ENCODE measurements at places on chromosomes 11 and 22.
A peak's percentile ranks its signal among the peaks of the same experiment; 100 is the strongest.

DNA sequence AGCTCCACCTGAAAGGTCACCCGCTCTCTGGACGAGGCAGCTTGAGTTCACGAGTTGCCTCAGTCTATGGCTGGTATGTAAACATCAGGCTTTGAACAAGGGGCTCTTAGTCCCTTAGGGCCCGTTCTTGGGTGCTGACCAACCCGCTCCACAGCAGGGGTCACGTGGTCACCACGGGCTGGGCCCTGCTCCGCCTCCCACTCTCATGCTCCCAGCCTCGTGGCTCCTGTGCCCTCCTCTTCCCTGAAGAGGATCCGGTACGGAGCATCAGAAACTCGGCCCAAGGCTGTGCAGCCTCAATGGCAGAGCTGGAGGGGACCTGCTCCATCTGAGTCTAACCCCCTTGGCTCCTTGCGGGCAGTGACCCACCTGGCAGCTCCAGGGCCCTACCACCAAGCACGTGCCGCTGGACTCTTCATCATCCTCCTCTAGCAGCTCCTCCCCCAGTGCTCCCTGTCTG lies 54.2 kb upstream of the TTLL12 start:
- DNase-seq, result no peak

DNA sequence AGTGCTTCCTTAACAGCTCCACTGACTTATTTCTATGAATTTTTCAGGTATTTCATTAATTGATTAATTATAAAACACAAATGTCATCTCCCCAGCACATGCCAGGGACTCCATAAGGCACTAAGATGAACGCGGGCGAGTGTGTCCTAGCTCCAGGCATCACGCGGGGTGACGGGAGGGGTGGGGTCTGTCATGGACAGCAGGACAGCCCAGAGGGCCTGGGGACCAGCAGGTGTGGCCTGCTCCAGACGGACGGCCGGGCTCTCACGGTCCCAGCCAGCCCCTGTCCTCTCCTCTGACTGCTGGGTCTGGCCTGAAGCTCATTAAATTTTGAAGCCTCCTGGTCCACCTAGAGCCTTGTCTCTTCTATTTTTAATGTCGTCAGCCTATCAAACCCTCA lies 531.1 kb downstream of the BRD1 start:
- no peak for DNase-seq

DNA sequence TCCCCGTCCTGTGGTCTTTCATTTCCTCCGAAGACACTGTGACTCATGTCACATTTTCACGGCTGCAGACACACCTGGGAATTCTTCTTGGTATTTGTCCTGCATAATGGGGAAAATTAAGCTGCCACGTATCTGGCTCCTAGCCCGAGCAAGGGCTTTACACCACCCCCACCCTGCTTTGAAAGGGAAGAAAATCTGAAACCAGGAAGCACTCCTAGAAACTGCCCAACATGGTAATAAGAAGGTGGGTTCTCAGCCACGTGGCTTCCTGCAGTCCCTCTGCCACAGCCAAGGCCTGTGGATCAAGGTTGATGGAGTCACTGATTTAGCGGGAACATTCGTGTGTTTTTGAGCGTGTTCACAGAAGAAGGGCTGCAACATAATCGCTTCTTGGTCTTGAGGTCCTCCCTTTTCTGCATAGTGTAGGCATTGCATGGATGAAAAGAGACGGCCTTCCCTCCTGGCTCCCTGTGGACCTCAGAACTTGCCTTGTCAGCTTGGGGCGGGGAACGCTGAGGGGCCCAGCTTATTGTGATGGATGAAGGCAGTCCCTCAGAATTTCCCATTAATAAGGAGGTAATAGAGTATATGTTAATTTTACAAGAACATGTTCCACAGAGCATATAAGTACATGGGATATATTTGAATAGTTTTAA lies 292.0 kb downstream of the NTM start:
- DNase-seq, result no peak

DNA sequence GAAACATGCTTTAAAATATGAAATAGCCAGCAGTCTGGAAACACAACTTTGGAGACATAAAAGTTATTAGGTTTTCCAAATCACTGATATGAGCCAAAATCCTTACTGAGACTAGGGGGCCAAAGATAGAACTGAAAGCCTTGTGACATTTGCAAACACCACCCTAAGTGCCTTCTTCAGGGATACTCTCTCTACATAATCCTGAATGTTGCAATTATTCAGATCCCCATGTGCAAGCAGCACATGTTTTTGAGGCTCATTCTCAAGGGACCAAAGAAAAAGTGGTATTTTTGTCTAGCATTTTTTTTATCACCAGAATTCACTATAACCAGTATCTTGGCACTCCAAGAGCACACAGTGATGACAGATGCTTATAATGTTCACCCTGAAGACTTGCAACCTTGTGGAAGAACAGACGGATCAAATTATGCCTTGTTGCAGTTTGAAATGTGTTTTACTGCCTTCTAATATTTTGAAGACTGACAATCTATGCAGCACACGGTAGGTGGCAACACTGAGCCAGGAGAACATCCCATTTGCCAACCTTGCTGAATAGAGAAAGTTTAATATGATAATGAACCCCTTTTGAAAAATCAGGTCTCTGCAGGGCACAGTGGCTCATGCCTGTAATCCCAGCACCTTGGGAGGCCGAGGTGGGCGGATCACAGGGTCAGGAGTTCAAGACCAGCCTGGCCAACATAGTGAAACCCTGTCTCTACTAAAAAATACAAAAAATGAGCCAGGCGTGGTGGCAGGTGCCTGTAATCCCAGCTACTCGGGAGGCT lies 78.5 kb downstream of the PLEKHA7 start:
- peak; percentile 66 for DNase-seq

- DNase-seq, result no peak
Observed at GRCh38 chr11:106728859-106729258, 289.4 kb downstream of the GUCY1A2 start.

- no peak for DNase-seq
Observed at GRCh38 chr22:44186121-44186510, 5.4 kb downstream of the PARVG start.

DNA sequence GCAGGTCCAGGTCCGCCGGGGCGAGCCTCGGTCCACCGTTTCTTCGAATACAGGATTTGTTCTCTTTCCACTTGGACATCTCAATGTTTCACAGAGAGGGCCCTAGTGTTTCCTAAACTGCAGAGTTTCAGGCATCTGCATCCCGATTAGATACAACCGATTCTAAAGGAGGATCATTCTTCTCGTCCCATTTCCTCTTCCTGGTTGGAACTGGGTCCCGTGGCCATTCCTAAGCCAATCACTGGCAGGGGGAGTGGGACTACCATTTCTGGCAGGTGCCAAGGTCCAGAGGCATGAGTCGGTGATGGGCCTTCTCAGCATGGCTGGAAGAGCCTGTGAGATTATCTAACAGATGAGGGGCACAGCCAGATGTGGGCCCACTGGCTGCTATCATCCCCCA lies 68.9 kb downstream of the ELFN2 start:
- no peak for DNase-seq

DNA sequence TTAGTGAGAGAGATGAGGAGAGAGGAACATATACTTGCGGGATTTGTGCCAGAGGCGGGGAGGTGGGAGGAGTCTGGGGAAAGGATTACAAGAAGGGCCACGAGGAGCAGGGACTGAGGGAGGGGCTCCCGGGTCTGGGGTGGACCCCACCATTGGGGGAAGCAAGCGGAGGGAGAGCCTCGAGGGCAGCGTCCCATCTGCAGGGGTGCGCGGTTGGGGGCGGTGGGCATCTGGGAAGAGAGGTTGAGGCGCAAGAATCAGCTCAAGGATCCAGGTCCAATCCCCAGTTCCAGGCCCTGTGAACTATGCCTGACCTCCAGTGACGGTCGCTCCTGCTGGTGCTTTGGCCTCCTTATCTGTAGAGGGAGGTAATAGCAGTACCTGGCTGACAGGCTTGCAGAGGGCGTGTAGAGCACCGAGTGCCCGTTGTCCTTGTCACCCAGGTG lies 38.0 kb downstream of the ADAMTS15 start:
- no peak for DNase-seq

GRCh38 chr22:37812869-37813678 lies 5.3 kb downstream of the GCAT start:
- DNase-seq, result no peak

DNA sequence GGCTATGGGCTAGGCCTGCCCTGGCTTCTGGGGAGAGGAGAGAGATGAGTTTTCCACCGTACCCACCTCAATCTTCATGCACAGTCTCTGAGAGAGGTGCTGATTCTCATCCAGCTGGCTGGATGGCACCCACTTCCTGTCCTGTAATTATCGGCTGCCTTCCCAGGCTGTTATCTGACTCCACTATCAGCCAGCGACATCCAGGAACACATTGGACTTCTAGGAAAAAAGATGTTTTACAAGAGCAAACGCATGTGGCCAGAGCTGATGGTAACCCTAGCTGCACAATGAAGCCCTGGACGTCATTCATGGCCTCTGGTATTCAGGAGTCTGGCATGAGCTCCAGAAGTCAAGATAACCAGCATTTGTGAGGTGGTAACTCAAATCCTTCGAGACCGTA lies 137.4 kb downstream of the EHF start:
- DNase-seq, result no peak

DNA sequence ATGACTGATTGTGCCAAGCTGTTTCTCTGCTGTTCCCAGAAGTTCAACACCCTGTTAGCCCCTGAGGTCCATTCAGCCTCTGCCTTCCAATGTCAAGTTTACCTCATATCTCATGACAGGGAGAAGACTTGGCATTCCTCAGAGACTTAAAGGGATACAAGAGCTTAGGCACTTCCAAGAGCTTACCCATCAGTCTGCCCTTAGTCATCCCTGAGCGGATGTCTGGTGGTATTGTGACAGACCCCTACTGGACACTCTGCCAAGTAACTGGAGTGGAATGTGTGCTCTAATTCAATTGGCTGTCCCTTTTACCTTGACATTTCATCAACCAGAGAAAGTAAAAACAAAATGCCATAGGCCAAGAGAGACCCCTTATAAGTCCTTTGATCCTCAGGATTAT lies 151.5 kb downstream of the AASDHPPT start:
- no peak for DNase-seq

DNA sequence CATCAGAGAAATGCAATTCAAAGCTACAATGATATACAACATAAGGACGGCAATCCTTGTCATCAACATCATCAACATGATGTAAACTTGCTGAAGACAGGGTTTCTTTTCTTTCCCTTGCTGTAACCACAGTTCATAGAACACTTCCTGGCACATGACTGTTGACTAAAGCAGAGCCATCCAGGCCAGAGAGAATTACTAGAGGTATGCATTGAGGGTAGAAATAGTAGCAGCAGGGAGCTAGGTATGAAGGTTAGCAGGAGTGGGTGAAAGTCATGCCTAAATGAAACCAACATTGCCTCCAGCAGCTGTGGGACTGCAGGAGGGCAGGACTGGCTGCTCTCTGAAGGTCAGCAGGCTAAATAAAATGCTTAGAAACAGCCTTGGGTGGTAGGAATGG lies 103.7 kb downstream of the LRRC32 start:
- DNase-seq, result no peak

- DNase-seq, result no peak
Observed at GRCh38 chr11:3859373-3859881, 4.0 kb downstream of the STIM1 start.

GRCh38 chr22:25212337-25212736 lies 7.1 kb upstream of the CRYBB2 start:
- DNase-seq, result no peak

DNA sequence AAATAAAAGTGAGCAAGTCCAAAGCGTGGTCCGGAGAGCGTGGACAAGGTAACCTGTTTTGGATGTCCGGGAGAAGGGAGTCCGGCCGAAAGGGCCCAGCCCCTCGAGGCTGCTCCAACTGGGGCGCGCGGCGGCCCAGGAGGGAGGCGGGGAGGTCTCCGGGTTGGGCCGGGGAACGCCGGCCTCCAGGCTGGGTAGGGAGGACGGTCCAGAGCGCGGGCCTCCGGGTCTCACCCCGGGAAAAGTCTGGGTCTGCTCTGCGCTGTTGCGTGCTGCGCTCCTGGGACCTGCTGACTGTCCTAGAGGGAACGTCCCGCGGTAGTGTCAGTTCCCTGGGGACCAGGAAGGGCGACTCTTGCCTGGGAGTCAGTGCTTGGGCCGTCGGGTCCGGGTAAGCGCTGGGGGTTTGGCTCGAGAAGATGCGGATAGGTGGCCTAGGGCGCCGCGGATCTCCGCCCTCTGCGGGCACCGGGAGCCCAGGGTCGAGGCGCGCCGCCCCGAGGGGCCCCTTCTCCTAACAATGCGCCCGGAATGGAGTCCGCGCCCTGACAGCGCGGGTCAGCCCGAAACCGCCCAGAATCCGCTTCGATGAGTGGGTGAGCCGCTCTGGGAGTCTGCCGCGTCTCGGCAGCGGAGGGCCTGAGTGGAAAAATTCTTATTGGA lies 988 bp upstream of the FLI1 start:
- peak; percentile 81 for DNase-seq

GRCh38 chr11:40215556-40215955 lies 1243.9 kb downstream of the LRRC4C start:
- no peak for DNase-seq

- peak; percentile 3 for DNase-seq
Observed at GRCh38 chr11:41609511-41609910, 150.1 kb upstream of the LRRC4C start.

GRCh38 chr11:101555366-101555765 lies 28.4 kb downstream of the TRPC6 start:
- no peak for DNase-seq

DNA sequence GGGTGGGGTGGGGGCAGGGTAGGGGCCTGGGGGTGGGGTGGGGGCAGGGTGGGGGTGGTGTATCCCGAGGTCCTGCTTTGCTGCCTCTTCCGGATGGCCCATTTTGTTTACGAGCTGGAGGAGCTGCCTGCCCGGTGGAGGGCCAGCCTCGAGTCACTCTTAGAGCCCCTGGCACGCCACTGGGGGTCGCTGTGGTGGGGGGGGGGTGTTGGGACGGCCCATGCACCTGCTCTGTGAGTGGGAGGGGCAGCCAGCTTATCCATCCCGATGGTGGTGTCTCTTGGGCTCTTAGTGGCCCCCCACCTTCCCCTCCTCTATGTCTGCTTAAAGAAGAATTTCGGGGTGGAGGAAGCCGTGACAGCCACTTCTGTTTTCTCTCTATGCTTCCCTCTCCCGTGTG lies 24.6 kb downstream of the MRGPRD start:
- DNase-seq, result no peak

- no peak for DNase-seq
Observed at GRCh38 chr22:45033136-45033535, 23.3 kb upstream of the PHF21B start.

DNA sequence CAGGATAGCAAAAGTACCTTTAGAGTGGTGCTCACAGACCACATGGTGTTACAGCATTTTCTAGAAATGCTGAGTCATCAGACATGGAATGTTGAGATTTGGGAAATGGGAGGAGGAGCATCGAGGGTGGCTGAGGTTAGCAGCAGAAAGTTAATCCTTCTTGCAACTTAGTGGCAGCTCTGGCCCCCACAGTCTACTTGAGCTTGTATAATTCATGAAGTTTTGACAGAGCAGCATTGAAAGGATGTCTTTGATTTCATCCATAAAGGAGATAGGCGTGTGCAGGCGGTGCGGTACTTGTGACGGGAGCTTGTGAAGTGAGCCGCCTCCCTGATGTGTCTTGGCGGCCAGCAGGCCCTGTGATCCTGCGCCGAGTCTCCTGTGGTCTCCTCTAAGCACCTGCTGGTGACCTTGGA lies 330.5 kb downstream of the TBC1D22A start:
- peak; percentile 80 for DNase-seq

- no peak for DNase-seq
Observed at GRCh38 chr22:41222846-41223507, 17.8 kb downstream of the CHADL start.
